Prostate gland (tissue), 2 donors: ENCODE measurements at places on chromosomes 11 and 22. TPM values are rescaled to one million over a fixed set of nuclear protein-coding genes. Genes with fewer than 3 reads are reported as not detected.

DNA sequence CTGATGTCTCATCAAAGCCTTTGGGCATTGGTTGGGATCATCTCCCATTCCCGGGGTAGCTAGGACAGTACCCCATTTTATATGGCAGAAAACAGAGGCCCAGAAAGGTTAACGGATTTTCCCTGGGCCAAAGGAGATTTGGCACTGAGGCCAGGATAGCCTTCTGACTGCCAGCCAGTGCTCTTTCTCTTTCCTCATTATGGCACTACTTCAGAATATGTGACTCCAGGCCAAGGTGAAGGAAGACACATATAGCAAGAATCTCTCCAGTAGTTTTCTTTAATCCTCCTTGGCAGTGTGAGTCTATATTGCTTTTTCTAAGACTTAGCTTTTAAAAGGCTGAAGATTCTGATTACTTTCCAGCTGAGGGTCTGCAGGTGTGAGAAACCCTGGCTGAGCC is 94.8 kb upstream of the AMOTL1 start:
- DNase-seq = no peak

DNA sequence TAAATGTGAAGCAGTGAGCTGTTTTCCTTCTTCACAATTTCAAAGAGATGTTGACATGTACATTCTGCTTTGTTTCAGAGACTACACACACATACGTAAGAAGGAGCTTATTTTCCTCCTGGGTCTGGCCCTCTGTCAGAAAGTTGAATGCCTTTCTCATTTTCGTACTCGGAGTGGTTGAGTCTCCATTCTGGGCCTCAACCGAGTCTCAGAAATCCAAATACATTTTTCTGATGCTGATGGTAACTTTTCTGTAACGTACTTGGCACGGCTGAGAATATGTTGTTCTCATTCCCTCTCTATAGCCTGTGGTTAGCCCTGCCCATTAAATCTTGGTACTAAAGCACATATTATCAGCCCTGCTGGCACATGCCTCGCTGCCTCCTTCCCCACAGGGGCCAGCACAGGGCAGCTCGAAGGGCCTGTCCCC is 25.3 kb downstream of the PARVA start:
- no peak for DNase-seq

The CRKL gene
- 72.0 TPM for total RNA-seq

The PHF21A gene
- 24.7 TPM for total RNA-seq

The NDUFS3 gene
- total RNA-seq = 69.6 TPM

The GAS2 gene
- 4.2 TPM for total RNA-seq
